ENCODE measurements at places on chromosomes 5 and 9.

DNA sequence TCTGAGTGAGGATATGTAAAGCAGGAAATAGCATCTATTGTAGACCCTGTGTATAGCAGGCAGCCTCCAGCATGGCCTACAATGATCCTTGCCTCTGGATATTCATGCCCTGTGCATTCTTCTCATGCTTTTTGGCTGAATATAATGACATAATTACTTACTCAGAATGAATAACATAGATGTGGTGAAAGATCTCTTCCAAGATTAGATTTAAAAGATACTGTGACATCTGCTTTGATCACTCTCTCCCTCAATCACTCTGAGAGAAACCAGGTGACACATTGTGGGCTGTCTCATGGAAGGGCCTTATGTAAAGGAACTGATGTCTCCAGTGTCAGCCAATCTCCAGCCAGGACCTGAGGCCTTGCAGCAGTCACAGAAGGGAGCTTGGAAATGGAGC, 376.7 kb downstream of the DNAH5 start:
- DNase-seq = no peak

DNA sequence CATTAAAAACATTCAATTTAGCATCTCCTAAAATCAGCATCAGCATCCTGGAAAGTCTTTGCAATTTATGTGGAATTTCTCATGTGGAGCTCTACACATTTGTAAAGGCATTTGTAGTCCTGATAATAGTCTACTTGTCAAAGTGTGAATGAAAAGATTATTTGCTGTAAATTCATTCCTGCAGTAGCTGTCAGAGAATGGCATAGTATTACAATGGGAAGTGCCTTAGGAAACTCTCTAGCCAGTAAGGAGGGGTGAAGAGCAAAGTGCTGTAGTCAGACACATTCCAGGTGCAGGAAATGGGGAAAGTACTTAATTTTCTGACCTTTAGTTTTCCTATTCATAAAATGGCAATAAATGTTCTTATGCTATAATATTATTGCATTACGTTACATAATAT, 627.9 kb downstream of the KCTD16 start:
- no peak for DNase-seq

GRCh38 chr9:36358486-36358885, 41.6 kb downstream of the RNF38 start:
- DNase-seq = no peak

DNA sequence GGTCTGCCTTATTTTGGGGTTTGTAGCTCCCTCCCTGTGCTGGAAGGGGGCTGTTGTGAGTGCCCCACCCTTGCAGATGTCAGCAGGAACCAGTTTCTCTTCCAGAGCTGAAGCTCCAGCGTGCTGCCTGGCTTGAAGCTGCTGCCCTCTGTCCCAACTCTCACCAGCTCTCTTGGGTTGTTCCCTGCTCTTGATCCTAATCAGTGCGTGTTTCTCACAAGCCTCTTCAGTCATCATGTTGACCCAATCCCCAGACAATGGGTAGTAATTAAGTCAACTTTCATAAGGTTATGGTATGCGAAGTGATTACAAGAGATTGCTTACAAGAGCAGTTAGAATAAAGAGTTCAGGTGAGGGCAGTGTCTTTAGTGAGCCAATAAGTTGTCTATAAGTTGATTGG, 57.0 kb downstream of the PDE8B start:
- no peak for DNase-seq

- DNase-seq = no peak
Observed at GRCh38 chr5:179374506-179375235, 29.4 kb upstream of the ADAMTS2 start.
